Right ventricle myocardium inferior (tissue), 1 donor: ENCODE measurements at places on chromosomes 16 and 17. TPM values are rescaled to one million over a fixed set of nuclear protein-coding genes. Genes with fewer than 3 reads are reported as not detected.

DNA sequence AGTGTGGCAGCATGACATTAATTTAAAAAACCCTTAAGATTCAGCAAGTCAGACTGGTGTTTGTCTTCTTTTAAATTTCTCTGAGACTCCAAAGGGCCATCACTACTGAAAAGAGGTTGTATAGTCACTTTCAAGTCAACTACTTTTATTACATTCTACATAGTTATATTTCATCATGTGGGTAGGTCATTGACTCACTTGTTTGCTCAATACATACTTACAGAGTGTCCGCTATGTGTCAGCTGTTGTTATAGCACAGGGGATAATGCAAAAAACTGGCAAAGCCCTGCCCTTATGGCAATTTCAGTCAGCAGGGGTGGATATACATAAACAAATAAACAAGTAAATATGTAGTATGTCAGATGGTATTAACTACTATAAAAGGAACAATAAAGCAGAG lies 2.5 kb upstream of the MYH4 start:
- no peak for DNase-seq

- DNase-seq = no peak
Measured at GRCh38 chr16:86381491-86381890, 128.8 kb upstream of the FOXF1 start.

GRCh38 chr16:2233872-2234812 lies 2.1 kb upstream of the DNASE1L2 start:
- DNase-seq = no peak

GRCh38 chr16:89000207-89000959 lies 23.4 kb upstream of the CBFA2T3 start:
- DNase-seq = peak; percentile 39

- no peak for DNase-seq
Measured at GRCh38 chr17:61926826-61927207, 965 bp downstream of the INTS2 start.

GRCh38 chr16:30374538-30374937 lies at the start of gene MYL11:
Gene MYL11 (plus strand): TSS chr16:30374802. CDS start chr16:30374858, 56 bp downstream.
- no peak for DNase-seq

- DNase-seq = no peak
Measured at GRCh38 chr17:14396547-14396946, 95.7 kb downstream of the HS3ST3B1 start.

- no peak for DNase-seq
Measured at GRCh38 chr17:52147872-52148271, 10.6 kb downstream of the CA10 start.

DNA sequence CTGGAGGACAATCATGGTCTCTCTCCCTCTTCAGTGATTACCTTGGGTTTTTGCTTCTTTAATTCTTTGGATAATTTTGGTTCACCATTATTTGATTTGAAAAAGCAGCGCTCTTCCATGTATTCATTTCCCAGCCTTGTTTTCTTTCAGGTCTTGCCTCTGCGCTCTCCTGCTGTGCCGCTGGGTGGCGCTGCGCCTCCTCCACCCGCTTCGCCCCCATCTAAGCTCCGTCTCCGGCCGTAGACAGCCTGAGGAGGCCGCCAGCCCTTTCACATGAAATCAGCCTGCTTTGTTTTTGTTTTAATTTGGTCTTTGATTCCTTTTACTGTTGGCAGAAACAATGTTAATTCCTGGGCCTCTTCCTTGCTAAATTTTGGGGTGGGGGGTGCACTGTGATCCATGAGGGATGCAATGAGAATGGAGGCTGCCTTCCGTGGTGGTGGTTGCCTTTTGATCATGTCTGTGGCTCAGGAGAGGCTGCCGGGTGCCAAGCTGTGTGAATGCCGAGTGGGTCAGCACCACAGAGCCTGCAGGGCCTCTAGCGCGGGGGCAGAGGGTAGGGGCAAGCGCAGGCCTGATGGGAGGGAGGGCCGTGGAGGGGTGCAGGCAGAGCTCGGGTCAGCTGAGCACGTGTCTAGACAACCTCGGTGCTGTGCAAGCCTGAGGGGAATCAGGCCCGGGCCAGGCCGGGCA lies 64.1 kb downstream of the PLD6 start:
- peak; percentile 62 for DNase-seq

DNA sequence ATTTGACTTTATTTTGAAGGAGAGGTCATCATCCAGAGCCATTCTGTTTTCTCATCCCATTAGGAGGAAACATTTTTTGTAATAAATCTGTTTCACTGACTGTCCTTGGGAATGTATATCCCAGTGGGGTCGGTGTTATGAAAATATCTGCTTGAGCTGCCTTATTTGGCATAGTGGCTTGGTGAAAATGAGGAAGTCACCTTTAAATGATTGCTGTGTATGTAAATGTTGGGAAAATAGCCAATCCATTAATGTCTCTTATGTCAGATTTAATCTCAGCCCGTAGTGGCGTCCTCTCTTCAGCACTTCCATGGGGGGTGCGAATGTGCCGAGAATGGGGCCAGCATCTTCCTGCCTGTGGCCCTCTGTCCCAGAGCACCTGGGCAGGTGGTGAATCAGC lies 57.6 kb downstream of the BANP start:
- no peak for DNase-seq

- no peak for DNase-seq
Measured at GRCh38 chr16:27429981-27430441, 28.0 kb downstream of the IL21R start.

GRCh38 chr17:28863953-28864352 lies 9.1 kb downstream of the ERAL1 start:
- no peak for DNase-seq

DNA sequence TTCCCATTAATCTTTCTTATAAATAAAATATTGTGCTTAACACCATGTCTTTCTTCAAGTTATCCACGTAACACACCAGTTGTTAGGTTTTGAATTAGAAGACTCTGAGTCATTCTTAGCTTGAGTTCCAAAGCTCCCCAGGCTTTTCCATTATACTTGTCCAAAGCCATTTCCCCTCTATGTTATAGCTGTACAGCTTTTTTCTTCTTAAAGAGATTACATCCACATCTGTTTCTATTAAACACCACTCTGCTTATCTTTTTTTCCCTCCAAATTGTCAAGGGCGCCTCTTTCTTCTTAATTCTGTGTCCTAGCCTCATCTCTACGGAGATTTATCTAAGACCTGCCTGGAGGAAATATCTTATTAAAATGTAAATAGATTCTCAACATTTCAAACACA lies 139.4 kb upstream of the CPHXL start:
- DNase-seq = no peak

- no peak for DNase-seq
Measured at GRCh38 chr17:63316100-63316499, 130.0 kb downstream of the CYB561 start.

- DNase-seq = no peak
Measured at GRCh38 chr17:21215935-21216334, 2.0 kb upstream of the TMEM11 start.

GRCh38 chr17:1562176-1562643 lies 382 bp downstream of the PITPNA start:
- no peak for DNase-seq

The RNF227 gene
- total RNA-seq = 0.70 TPM

The MFAP4 gene
- total RNA-seq = 53.5 TPM

The TUFM gene
- 252 TPM for total RNA-seq

The ANKS4B gene
- not detected for total RNA-seq

The TP53TG3F gene
- total RNA-seq = not detected

The TBC1D28 gene
- not detected for total RNA-seq

The TSPAN10 gene
- 0.24 TPM for total RNA-seq

The CRISPLD2 gene
- 38.1 TPM for total RNA-seq
